Activated T-cell treated with anti-CD3 and anti-CD28 coated beads for 48 hours (primary cell): ENCODE measurements at places on chromosomes 16 and 17.

DNA sequence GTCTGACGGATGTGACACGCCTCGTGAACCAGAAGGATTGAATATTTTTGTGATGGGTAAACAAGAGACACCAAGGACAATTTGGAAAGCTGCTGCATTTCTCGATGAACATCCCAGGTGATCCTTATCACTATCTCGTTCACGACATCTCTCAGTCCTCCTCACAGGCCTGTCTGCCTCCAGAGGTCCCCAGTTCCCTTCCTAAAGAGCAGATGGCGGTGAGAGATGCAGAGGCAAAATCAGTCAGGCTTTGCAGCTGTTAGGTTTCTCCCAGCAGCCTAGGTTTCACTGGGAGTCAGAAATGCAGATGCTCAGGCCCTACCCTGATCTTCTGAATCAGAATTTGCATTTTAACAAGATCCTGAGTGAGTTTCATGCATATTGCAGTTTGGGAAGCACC, 23.6 kb downstream of the SCPEP1 start:
- no peak for DNase-seq

- no peak for DNase-seq
These were observed 306.9 kb upstream of the CA10 start for GRCh38 chr17:52465407-52465806.

- no peak for DNase-seq
These were observed 3.6 kb downstream of the FLYWCH1 start for GRCh38 chr16:2915196-2915929.

GRCh38 chr16:89193576-89194293, 6.6 kb downstream of the SLC22A31 start:
- DNase-seq, result no peak

DNA sequence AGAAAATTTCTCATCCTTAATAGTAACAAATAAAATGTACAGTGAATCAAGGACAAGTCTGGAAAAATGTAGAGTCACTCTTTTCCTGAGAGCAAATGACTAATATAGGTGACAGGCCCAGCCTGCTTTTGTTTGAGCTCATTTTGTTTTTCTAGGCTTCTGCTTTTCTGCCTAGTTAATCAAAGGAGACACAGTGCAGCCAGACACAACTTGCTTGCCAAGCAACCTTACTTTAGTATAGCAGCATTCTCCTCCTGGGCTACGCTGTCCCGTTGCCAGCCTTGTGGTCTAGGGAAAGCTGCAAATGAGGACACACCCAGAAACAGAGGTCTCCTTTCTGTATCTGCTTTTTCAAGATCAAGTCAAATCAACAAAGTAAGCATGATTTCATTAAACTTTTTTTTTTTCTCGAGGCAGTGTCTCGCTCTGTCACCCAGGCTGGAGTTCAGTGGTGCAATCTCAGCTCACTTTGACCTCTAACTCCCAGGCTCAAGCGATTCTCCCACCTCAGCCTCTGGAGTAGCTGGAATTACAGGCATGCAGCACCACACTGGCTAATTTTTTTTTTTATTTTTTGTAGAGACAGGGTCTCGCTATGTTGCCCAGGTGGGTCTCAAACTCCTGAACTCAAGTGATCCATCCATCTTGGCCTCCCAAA, 17.2 kb downstream of the GINS3 start:
- no peak for DNase-seq
